ENCODE measurements at places on chromosomes 4 and X.

- DNase-seq, result no peak
- no peak overlapping the region for H3K4me3 ChIP-seq
- H3K36me3 ChIP-seq, result no peaks in the 10 kb centered on the region
- H3K27me3 ChIP-seq, result no peaks in the 10 kb centered on the region
- no peak overlapping the region for H3K27ac ChIP-seq
Observed at GRCh38 chr4:59698041-59698440, 1502.1 kb upstream of the ADGRL3 start.

DNA sequence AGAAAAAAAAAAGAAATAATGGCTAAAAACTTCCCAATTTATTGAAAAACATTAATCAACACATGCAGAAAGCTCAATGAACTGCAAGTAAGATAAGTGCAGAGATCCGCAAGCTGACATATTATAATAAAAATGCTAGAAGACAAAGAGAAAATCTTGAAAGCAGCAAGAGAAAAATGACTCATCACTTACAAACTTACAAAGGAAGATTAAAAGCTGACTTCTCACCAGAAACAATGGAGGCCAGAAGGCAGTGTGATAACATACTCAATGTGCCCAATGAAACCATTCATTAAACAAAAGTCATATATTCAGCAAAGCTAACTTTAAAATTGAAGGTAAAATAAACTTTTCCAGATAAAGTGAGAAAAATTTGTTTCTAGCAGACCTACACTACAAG, 7.3 kb upstream of the BRWD3 start:
- no peaks in the 10 kb centered on the region for H3K36me3 ChIP-seq
- peaks cover 3% of the 10 kb centered on the region for H3K4me1 ChIP-seq
- no peak overlapping the region for H3K4me3 ChIP-seq
- H3K27me3 ChIP-seq, result no peaks in the 10 kb centered on the region
- no peak overlapping the region for H3K27ac ChIP-seq

DNA sequence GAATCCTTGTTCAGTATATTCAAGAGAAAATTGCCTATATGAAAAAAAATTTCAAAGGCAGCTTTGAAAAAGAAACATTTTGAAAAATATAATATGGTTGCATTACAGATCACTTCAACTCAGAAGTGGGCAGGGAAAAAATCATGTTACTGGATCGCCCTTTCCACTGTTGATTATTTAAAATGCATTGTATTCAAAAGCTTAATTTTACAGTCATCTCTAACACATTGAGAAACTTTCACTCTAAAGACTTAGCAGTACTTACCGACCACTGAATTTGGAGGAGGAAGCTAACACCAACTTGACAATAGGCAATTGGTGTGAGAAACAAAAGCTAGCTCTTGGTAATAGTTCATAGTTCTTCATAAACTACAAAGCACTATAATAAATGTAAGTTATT, 101.9 kb downstream of the CEP135 start:
- H3K36me3 ChIP-seq, result peaks cover 1% of the 10 kb centered on the region
- no peak for DNase-seq
- peaks cover 48% of the 10 kb centered on the region for H3K27me3 ChIP-seq

DNA sequence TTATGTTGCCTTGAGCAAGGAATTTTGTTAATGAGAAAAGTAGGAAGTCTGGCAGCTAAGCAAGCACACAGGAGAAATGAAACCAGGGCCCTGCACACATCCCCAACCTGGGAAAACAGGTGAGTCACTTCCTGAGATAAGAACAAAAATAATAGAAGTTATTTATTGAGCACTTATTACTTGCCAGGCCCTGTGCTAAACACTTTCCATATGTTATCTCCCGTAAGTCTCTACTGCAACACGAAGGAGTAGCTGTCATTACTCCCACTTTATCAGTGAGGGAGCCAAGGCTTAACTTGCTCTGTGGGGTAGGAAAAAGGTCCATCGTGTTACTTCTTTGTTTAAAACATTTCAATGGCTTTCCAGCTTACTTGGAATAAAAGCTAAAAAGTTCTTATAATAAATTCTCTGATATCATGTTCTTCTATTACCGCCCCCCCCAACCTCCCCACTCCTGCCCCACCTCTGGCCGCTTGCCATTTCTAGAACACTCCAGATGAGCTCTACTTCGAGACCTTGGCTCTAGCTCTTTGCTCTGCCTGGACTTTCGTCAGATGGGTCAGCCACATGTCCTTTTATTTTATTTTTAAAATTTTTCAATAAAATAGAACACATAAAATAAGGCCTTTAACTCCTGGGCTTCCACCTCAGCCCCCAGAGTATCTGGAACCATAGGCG, 36.3 kb upstream of the PLAC8 start:
- H3K4me1 ChIP-seq, result peaks cover 14% of the 10 kb centered on the region
- H3K27me3 ChIP-seq, result peaks cover 9% of the 10 kb centered on the region
- no peak for DNase-seq
- H3K27ac ChIP-seq, result no peak overlapping the region

DNA sequence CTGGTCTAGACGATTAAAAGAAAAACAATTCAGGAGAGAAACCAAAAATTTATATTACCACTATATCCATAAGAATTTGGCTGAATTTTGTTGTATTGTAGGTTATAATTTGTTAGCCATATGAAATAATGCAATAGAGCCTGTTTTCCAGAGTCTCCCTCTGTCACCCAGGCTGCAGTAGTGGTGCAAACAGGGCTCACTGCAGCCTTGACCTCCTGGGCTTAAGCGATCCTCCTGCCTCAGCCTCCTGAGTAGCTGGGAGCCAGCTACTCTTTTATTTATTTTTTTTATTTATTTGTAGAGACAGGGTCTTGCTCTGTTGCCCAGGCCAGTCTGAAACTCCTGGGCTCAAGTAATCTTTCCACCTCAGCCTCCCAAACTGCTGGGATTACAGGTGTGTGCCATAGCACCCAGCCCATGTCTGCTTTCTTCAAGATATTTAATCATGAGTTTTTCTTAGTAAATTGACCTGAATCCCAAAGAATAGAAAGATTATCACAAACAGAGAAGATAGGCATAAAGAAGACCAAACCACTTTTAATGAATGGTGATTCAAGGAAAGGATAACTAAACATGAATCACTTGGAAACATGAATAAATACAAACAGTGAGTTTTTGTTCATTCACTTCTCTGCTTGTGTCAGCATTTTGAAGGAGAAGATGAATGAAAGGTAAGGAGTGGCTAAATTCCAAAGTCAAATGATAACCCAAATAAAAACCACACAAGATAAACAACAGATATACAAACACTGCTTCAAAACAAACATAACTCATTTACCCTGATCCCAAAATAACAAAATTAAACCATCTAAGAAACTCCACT, 82.1 kb downstream of the PPP3CA start:
- no peak overlapping the region for H3K4me3 ChIP-seq
- H3K27me3 ChIP-seq, result peaks cover 19% of the 10 kb centered on the region
- DNase-seq, result no peak
- H3K27ac ChIP-seq, result no peak overlapping the region

DNA sequence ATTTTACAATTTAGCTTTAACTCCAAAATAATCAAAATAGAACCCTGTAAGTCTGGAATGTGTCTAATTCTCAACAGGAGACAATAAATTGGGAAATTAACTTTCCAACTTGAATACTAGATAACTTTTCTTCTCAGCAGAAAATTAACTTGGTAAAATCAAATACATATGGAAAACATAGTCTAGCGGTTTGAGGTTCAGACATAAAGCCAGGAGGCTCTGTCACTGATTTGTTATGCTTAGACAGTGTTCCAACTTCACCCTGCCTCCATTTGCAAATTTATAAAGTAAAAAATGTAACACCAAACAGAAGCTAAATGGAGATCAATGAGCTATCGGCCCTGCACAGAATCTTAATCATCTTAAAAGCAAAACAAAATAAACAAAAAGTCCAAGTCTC, 46.3 kb downstream of the TBCK start:
- H3K36me3 ChIP-seq, result no peaks in the 10 kb centered on the region
- H3K27ac ChIP-seq, result no peak overlapping the region

- H3K27me3 ChIP-seq, result peaks cover 32% of the 10 kb centered on the region
- DNase-seq, result no peak
- peaks cover 1% of the 10 kb centered on the region for H3K36me3 ChIP-seq
- peaks cover 17% of the 10 kb centered on the region for H3K4me1 ChIP-seq
Observed at GRCh38 chr4:176193126-176193525, 2.3 kb downstream of the SPATA4 start.

GRCh38 chr4:122819708-122820449, 6.8 kb upstream of the FGF2 start:
- H3K36me3 ChIP-seq, result no peaks in the 10 kb centered on the region
- DNase-seq, result no peak
- no peak overlapping the region for H3K4me3 ChIP-seq
- H3K27me3 ChIP-seq, result peaks cover 33% of the 10 kb centered on the region

- peak overlapping the region; percentile 85 for H3K27ac ChIP-seq
- no peak overlapping the region for H3K4me3 ChIP-seq
- DNase-seq, result peak; percentile 56
- H3K36me3 ChIP-seq, result no peaks in the 10 kb centered on the region
Observed at GRCh38 chrX:20378233-20378920, 111.7 kb upstream of the RPS6KA3 start.

- H3K4me1 ChIP-seq, result peaks cover 22% of the 10 kb centered on the region
- H3K27ac ChIP-seq, result peak overlapping the region; percentile 94
- H3K36me3 ChIP-seq, result peaks cover 6% of the 10 kb centered on the region
- H3K27me3 ChIP-seq, result no peaks in the 10 kb centered on the region
Observed at GRCh38 chr4:103018391-103019307, 856 bp downstream of the SLC9B1 start.

- no peaks in the 10 kb centered on the region for H3K27me3 ChIP-seq
- peaks cover 29% of the 10 kb centered on the region for H3K4me1 ChIP-seq
- no peak overlapping the region for H3K27ac ChIP-seq
- no peak for DNase-seq
- H3K36me3 ChIP-seq, result peaks cover 3% of the 10 kb centered on the region
Observed at GRCh38 chr4:150943818-150944217, 71.3 kb downstream of the LRBA start.

DNA sequence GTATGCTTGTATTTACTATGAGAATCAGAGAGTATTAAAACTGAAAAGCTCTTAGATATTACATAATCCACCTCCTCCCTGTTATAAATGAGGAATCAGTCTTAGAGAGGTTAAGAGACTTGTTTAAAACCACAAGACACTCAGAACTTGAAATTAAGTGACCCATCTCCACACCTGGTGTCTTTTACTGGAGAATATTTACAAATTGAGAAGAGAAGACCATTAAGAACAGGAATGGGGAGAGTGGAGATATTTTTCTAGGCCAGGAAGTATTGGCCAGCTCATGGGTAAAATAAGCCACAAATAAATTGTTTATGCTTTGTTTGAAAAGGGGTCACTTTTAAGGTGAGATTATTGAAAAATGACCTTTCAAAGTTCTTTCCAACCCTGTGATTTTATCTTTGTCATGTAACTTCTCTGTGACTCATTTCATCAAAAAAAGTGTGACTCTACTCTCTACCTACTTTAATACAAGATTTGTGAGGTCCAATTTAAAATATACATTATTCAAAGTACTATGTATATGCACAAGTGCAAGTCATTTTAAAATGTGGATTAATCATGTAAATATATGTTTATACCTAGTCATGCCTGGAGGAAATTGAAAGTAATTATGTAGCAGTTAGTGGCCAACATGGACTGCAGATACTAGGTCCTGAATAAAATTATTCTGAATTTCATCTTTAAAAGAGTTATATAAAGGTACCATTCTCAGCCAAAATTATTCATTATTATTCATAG, 15.9 kb upstream of the COX7B2 start:
- H3K4me1 ChIP-seq, result no peaks in the 10 kb centered on the region
- H3K27ac ChIP-seq, result no peak overlapping the region
- DNase-seq, result no peak
- no peaks in the 10 kb centered on the region for H3K36me3 ChIP-seq
- H3K4me3 ChIP-seq, result no peak overlapping the region

- H3K4me3 ChIP-seq, result no peak overlapping the region
- no peaks in the 10 kb centered on the region for H3K27me3 ChIP-seq
- H3K4me1 ChIP-seq, result no peaks in the 10 kb centered on the region
- no peaks in the 10 kb centered on the region for H3K36me3 ChIP-seq
Observed at GRCh38 chr4:37054531-37055077, 189.9 kb upstream of the NWD2 start.

DNA sequence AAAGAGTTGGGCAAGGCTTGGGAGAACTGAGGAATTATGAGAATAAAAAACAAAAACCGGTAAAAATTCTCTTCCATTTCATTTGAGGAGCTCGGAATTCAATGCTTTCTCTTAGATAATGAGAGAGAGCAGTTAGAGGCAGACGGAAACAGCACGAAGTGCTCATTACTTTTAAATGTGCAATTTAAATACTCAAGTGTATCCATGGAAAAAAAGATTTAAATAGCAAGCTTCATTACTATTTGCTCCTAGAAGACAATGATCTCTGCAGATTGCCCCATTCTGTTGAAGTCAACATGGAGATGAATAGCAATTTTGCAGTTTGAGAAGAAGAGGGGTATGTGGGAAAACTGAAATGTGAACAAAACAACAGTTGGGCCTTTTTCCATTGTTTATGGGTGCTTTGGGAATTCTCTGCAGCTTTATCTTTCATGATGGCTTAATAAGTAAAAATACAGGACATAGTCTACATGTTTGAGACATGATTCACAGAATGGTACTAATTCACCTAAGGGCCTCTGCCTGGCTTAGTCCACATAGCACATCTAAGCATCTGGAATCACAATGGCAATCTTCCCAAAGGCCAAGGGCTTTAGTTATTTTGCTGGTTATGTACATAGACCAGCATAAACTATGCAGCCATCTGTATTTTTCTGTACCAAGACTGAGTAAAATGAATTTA, 512.7 kb upstream of the FAT1 start:
- H3K27ac ChIP-seq, result no peak overlapping the region
- DNase-seq, result no peak
- no peaks in the 10 kb centered on the region for H3K4me1 ChIP-seq
- H3K27me3 ChIP-seq, result no peaks in the 10 kb centered on the region

- no peaks in the 10 kb centered on the region for H3K27me3 ChIP-seq
- no peak overlapping the region for H3K4me3 ChIP-seq
- H3K4me1 ChIP-seq, result no peaks in the 10 kb centered on the region
- H3K27ac ChIP-seq, result no peak overlapping the region
- no peak for DNase-seq
- H3K36me3 ChIP-seq, result no peaks in the 10 kb centered on the region
Observed at GRCh38 chr4:61851126-61851525, 651.0 kb downstream of the ADGRL3 start.

- H3K27me3 ChIP-seq, result peaks cover 2% of the 10 kb centered on the region
- no peak for DNase-seq
- H3K27ac ChIP-seq, result no peak overlapping the region
- H3K4me3 ChIP-seq, result no peak overlapping the region
- H3K36me3 ChIP-seq, result peaks cover 13% of the 10 kb centered on the region
- peaks cover 12% of the 10 kb centered on the region for H3K4me1 ChIP-seq
Observed at GRCh38 chr4:1685235-1686150, 1.4 kb upstream of the FAM53A start.

- DNase-seq, result no peak
- no peaks in the 10 kb centered on the region for H3K36me3 ChIP-seq
- no peak overlapping the region for H3K4me3 ChIP-seq
- H3K4me1 ChIP-seq, result peaks cover 1% of the 10 kb centered on the region
Observed at GRCh38 chrX:20623448-20623847, 356.7 kb upstream of the RPS6KA3 start.

DNA sequence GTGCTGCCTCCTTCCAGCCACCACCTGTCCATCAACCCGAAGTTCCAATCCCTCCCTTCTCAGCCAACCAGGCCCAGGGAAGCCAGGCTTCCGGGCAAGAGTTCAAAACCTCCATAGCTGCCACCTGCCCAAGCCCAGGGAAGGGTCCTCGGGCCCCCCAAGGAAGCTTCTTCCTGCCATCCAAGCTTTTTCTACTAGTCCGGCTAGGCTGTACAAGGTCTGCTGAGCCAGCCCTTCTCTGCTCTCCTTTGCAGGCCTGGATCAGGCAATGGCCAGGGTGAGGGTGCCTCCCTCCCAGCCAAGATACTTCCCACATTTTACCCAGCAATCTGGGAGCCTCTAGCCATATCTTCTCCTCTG, 96.2 kb downstream of the PJA1 start:
- no peak for DNase-seq
- H3K36me3 ChIP-seq, result no peaks in the 10 kb centered on the region
- H3K4me1 ChIP-seq, result no peaks in the 10 kb centered on the region
